ENCODE measurements at places on chromosomes 7 and 10.

- DNase-seq = no peak
Observed at GRCh38 chr10:48608279-48608681, 3.4 kb upstream of the ARHGAP22 start.

- no peak for DNase-seq
Observed at GRCh38 chr7:69625238-69625637, 27.0 kb downstream of the AUTS2 start.

DNA sequence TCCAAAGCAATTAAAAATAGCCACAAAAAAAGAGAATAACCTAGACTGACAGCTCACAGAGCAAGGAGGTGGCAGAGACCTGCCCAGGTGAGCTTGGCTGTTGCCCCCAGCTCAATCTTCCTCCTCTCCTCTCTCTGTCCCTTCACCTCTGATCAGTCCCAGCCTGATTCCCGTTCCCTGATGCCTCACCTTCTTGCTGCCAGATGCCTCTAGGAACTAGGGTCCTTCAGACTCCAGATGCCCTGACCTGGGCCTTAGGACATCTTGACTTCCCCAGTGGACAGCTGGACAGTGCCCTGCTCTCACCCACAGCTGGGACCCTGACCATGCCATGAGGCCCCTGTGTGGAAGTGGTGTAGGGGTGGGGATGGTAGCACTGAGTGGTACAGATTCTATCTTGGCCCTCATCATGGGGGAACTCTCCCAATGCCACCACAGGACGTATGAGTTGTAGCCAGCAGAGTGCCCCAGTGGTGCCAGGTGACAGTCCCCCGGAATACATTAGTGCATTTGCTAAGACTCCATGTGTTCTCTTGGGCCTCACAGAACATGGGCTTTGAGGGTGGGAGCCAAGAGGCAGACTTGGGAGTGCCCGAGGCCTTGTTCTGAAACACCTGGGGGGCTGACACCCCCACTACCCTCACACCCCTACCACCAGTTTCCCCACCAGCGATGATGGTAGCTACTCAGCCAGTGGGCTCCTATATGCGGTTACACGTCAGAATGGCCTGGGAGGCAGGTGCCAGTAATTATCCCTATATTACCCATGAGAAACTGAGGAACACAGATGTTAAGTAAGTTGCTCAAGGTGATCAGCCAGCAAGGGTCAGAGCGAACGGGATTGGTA lies 2.0 kb downstream of the DEPP1 start:
- no peak for DNase-seq

- no peak for DNase-seq
Observed at GRCh38 chr10:7945469-7946187, 108.9 kb upstream of the GATA3 start.

Data from stimulated activated CD4-positive, alpha-beta T cell treated with anti-CD3 and anti-CD28 coated beads, Interleukin-1b, Interleukin-23, amount 100 ng/mL, for 24 hours (primary cell).